ENCODE measurements at places on chromosomes 11 and 22.

DNA sequence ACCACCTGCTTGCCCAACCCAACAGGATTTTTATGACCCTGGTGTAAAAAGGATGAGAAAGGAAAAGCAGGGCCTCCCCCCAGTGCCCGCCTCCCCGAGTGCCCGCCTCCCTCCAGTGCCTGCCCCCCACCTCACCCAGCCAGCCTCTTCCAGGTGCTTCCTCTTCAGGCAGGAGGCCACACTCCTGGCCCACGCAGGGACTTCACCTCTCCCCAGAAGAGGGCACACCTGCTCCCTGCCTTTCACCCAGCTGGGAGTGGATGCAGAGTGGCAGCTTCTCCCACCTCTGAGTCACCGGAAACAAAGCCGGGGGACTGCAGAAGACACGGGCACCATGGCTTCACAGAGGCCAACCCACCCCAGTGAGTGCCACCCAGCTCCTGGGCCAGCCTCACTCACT lies 16.1 kb downstream of the CPT1A start:
- DNase-seq: no peak

DNA sequence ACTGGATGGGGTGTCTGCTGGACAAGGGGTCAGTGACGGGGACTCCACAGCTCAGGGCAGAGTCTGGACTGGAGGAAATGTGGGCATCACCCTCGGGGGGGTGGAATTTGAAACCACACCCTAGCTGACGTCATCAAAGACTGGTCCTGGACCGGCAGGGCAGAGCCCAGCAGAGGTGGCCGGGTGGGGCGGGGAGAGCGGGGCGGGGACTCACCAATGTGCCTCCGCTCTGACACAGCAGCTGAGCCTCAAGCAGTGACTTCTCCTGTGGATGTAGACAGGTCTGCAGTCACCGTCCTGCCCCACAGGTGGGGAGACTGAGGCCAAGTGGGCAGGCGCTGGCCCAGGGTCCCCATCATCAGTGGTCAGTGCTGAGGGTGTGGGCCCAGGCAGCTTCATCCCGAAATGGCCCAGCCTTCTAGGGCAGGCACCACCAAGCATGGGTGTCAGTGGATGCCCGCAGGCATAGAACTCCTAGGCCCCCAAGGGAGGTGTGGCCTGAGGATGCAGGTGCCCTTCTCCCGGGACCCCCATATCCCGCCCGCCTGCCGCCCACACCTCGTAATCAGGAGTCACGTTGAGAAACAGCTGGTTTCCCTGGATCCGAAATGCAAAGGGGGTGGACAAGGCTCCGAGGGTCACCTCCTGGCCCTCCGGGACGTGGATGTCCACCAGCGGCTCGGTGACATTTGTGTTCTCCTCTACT lies 603 bp downstream of the CDHR5 start:
- DNase-seq: no peak

DNA sequence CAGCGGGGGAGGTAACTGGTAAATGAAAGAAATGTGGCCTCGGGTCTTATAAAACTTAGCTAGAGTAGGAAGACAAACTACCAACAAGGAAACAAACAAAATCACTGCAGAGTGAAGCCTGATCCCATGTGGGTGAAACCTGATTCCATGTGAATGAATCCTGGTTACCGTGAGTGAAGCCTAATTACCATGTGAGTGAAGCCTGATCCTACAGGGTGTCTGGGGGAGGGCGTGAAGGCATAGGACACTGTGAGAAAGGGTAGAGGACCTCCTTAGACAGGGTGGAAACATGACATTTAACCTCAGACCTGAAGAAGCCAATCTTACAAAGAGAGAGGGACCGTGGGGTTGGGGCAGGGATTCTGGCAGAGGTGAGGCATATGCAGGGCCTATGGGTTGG lies 106.2 kb upstream of the USP47 start:
- no peak for DNase-seq

DNA sequence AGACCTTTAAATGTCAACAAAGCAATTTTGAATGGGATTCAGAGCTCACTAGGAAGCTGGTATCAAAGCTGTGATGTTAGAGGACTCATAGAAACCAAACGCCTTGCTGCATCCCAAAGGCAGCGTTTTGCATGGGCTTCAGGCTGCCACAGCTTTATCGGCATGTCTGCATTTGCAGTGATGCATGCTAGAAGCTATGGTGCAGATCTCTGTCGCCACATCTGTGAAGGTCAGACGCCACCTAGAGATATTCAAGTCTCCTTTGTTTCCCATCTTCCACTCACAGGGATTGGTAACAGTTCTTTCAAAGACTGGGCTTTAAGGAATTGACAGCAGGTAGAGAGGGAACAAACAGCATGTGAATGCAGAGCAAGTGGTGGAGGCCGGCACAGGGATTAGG lies 47.8 kb downstream of the NTM start:
- DNase-seq: no peak

- DNase-seq: no peak
Observed at GRCh38 chr11:1261241-1262071, 38.6 kb downstream of the MUC5B start.

DNA sequence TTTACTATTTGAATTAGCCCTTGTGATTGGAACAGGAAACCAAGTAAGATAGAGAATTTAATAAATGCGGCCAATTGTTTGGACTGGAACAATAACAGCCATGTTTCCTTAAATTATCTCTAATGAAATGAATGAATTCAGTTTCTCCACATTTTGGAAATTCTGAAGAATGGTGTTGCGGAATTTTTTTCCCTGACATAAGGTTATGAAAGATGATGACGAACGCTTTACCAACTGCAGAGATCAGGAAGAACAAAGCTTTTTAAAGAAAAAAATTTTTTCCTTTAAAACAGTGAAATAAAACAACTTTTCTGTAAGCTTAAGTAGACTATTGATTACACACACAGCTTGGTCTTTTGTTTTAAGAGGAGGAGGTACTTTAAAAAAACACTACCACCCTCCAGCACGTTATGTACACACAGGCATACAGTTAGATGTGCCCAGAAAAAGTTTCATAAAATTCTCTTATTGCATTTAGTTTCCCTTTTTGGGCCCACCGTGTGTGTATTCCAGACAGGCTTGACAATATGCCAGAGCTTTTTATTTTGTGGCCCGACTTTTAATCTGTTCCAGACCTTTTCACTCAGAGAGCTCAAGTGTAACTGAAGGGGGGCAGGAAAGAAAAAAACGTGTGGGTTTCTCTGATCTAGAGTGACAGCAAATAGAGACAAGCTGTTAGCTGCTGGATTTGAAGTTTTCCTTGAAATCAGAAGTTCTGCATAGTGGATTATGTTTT lies 77.3 kb downstream of the YAP1 start:
- no peak for DNase-seq

GRCh38 chr22:50171319-50171964 lies 911 bp downstream of the PANX2 start:
- DNase-seq: no peak

DNA sequence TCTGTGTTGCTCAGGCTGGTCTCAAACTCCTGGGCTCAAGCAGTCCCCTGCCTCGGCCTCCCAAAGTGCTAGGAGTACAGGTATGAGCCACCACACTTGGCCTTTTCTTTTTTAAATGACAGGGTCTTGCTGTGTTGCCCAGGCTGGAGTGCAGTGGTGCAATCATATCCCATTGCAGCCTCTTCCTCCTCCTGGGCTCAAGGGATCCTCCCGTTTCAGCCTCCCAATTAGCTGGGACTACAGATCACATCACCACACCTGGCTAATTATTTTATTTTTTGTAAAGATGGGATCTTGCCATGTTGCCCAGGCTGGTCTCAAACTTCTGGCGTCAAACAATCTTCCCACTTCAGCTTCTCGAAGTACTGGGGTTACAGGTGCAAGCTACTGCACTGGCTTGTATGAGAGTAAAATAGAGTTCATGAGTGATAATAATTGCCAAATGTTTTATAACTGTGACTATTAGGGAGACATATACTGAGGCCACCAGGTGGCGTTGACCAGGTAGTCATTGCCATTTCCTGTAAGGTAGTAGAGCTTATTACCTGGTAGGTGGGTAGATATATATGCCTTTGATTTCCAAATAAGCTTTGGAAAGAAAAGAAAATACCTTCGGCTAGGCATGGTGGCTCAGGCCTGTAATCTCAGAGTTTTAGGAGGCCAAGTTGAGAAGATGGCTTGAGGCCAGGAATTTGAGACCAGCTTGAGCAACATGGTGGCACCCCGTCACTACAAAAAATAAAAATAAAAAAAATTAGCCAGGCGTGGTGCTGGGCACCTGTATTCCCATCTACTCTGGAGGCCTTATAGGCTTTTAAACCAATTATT lies 5.4 kb downstream of the FDX1 start:
- no peak for DNase-seq

GRCh38 chr22:46764779-46765485 lies 2.5 kb downstream of the TBC1D22A start:
- DNase-seq: no peak

DNA sequence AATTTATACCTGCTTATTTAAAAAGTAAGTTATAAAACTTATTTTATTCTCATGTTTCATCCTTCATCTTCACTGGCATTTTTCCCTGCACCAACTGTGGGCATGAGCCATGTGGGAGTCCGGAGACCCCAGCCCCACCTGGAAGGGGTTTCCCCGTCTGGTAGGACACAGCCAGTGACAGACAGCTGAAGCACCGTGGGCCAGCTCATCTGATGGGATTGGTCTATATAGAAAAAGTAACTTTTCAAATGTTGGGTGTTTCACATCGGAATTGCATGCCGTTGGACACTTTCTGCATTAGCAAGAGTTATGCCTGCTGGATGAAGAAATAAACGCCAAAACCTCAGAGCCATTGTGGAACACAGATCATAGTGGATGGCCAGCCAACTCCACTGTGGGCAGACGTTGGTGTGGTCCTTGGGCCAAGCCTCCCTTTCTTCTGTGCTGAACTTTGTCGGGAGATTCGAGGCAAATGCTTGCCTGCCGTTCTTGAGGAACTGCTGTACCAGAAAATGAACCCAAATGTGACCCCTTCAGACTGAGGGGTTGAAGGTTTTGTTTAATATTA lies 1329.3 kb downstream of the TBC1D22A start:
- DNase-seq: no peak

DNA sequence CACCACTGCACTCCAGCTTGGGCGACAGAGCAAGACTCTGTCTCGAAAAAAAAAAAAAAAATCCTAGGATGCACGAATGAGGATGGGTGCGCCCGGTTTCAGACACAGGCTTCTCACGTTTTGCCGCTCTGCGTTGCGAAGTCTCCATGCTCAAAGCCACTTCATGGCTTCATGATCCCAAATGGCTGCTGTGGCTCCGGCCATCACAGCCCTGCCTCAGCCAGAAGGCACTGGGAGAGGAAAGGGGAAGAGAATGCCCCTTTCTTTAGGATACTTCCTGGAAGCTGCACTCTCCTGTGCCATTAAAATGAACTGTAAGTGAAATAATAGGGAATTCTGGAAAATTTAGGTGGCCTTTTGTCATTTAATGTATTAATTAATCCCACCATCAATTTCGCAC lies 116.4 kb upstream of the ANO1 start:
- DNase-seq: no peak

DNA sequence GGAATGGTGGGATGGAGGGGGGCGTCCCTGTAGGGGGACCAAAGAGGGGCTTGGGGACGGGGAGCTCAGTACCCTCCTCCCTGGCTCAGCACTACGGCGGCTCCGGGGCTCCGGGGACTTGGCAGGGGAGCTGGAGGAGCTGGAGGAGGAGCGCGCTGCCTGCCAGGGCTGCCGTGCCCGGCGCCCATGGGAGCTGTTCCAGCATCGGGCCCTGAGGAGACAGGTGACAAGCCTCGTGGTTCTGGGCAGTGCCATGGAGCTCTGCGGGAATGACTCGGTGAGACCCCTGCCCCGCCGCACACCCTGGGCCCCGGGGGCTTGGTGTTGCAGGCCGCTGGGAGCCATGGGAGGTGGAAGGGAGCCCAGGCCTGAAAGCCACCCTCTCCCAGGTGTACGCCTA lies 11.8 kb upstream of the MIF start:
- DNase-seq: no peak

DNA sequence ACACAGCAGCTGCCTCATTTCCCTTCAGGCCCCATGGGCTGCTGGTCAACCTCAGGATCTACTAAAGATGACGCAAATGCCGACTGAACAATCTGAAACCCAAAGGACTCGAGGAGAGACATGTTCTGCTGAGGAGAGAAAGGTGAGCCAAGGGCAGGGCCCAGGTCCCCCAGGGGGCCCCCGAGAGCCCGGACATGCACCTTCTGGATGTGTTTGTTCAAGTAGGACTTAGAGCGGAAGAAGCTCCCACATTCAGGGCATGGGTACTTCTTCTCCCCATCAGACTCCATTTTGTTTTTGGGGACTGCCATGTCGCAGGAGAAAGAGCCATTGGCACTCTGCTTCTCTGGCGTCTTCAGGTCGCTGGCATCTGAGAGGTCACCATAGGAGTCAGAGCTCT lies 19.3 kb downstream of the PATZ1 start:
- no peak for DNase-seq

GRCh38 chr22:23237201-23237798 lies 57.0 kb downstream of the BCR start:
- DNase-seq: no peak

- no peak for DNase-seq
Observed at GRCh38 chr11:61012737-61013215, 41.3 kb downstream of the CD6 start.

- DNase-seq: no peak
Observed at GRCh38 chr11:114219559-114220349, 76.4 kb upstream of the NNMT start.

DNA sequence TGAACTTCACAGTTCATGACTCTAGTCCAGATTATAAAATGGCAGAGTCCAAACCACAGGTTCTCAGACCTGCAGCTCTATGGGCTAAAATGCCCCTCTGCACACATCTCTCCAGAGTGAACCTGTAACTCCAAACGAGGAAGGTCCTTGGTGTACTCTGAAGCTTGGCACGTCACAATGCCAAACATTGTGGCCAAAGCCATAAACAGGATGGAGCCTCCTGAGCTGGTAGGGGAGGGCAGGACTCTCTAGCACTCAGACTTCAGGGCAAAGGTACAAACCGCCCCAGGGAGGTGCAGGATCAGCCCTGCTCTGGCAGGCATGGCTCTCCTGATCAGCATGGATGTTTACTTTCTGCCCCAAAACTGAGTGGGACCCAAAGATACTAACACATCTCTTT lies 2.3 kb downstream of the SCUBE2 start:
- no peak for DNase-seq

- no peak for DNase-seq
Observed at GRCh38 chr11:46315033-46315738, 32.1 kb upstream of the DGKZ start.

DNA sequence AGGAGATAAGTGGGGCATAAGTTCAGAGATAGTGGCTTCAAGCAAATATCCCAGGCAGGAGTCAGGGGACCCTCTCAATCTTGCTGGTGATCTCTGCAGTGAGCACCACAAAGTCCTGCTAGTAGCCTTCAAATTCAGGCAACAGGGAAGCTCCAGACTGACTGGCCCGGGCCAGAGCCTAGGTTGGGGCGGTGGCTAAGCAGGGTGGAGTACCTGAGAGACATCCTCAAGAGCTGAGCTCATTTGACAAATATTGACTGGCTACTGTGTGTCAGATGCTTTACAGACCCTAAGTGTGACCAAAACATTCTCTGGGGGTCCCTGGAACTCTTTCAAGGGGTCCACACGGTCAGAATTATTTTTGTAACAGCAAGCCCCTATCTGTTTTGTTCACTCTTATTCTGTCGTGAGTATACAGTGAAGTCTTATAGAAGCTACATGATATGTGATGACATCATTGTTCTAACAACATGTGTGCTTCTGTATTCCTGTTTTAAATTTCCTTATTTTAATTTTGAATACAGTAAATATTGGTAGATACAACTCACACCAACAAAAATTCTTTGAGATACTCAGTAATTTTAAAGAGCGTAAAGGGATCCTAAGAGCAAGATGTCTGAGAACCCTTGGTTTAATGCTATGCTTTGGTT lies 71.6 kb downstream of the APIP start:
- no peak for DNase-seq

Data from GOT3 (cell line).